ENCODE measurements at places on chromosomes 2 and 18.

- DNase-seq = no peak
Observed at GRCh38 chr2:227834916-227835650, 21.4 kb downstream of the CCL20 start.

- DNase-seq = no peak
Observed at GRCh38 chr2:54673501-54673998, 49.9 kb upstream of the EML6 start.

DNA sequence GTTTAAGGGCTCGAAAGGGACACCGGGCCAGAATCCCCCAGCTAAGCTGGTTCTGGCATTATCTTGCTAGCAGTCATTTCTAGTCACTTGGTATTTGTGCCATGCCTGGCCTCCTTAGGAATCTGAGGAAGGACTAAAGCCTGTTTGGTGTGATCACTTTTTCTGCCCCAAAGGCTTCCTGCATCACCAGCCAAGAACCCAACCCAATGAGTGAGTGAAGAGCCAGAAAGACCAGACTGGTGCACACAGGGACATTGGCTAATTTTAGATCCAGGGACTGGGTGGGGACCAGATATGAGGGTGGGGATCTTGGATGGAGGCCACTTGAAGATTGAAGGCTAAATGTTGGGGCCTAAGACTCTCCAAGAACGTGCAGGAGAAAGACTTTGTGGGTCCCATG, 411.9 kb upstream of the TNP1 start:
- no peak for DNase-seq

DNA sequence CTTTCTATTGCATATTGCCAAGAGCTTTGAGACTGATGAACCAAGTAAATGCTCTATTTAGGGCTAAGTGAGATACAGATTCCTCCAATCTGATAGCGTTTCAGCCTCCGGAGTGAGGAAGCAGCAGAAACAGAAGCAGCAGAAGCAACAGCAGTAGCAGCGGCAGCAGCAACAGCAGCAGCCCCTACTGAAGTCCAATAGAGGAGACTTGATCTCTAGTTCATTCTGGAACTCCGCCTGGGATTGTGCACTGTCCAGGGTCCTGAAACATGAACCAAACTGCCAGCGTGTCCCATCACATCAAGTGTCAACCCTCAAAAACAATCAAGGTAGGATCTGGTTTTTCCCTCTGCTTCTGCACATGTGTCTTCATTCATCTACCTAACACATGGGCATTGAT, at the start of gene DPP10:
Gene DPP10, plus strand, starts transcription at position 132 of the 400 bp plus-strand sequence.
- DNase-seq = no peak

GRCh38 chr2:134443814-134444480, 190.1 kb downstream of the MGAT5 start:
- no peak for DNase-seq

- no peak for DNase-seq
Observed at GRCh38 chr2:160294339-160294803, 94.3 kb upstream of the ITGB6 start.

Data from NCI-H524 (cell line).